Stimulated activated CD4-positive, alpha-beta T cell treated with anti-CD3 and anti-CD28 coated beads, Interleukin-4, amount 100 ng/mL, for 1 hour (primary cell): ENCODE measurements at places on chromosomes 7 and 10.

GRCh38 chr7:29763266-29763665 lies 43.0 kb upstream of the WIPF3 start:
- no peak for DNase-seq

GRCh38 chr10:112229096-112229495 lies 45.5 kb upstream of the GPAM start:
- no peak for DNase-seq

GRCh38 chr7:82507976-82508677 lies 64.5 kb upstream of the CACNA2D1 start:
- DNase-seq = no peak

GRCh38 chr10:131891196-131891928 lies 9.4 kb upstream of the PPP2R2D start:
- DNase-seq = no peak

DNA sequence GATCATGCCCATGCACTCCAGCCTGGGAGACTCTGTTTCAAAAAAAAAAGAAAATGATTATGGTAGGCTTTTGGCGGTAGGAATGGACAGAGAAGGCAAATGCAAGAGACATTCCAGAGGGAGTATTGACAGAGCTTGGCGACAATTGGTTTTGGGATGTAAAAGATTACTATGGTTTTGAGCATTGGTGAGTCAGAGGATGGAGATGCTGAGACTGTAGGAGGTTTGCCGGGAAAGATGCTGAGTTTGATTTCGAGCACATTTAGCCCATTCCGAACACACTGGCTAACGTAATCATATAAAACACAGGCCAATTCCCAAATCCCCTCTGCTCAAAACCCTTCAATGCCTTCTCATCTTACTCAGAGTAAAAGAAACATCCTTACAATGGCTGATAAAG lies 161.6 kb upstream of the MKLN1 start:
- DNase-seq = no peak

GRCh38 chr7:465710-466400 lies 53.8 kb downstream of the PDGFA start:
- no peak for DNase-seq

- DNase-seq = no peak
These were observed 22.1 kb upstream of the PDE1C start for GRCh38 chr7:32092346-32092745.

DNA sequence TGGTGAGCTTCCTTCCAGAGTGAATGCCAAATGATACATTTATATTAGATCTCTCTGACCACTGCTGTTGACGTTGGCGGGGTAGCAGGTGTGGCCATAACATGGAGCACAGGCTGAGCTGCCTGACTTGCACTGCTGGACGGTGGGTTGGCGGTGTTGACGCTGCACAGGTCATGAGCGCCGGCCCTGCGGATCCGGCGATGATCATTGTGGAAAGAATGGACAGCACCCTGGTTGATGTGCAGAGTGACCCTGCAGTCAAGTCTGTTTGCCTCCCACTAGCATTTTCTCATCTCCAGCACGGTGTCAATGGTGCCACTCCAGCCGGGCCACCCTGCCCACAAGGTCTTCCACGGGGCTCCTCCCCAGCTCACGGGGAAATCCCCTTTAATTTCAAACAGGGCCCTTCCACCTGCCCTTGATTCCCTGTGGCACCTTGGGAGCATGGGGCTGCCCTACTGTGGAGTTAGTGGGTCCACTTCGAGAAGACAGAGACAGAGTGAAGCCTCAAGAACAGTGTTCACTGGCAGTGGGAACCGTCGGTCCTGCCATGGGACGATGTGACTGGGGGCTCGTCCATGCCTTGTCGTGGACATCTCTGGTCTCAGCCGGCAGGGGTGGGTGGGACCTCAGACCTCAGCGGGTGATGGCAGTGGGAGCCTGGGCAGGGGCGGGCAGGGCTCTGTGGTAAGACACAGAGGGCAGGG lies 613.5 kb downstream of the PTPRN2 start:
- no peak for DNase-seq

GRCh38 chr7:109121599-109122300 lies 552.1 kb downstream of the DNAJB9 start:
- no peak for DNase-seq

DNA sequence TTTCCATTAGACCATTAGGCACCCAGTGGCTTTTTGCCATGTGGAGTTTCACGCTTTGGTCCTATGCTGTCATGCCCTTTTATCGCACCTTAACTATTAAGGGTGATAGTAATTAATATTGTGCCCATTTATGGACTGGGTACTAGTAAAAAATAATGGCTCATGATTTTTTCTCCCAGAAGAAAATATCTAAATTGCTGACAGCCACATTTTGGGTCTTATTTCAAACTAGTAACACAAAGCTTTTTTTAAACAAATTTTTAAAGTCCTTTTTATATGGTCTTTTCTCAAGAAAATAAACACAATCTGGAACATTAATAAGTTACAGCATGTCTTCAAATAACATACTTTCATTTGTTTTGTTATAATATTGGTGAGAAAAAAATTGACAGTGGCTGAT lies 179.7 kb downstream of the ANKRD7 start:
- no peak for DNase-seq

GRCh38 chr10:87585565-87586514 lies 73.8 kb upstream of the PAPSS2 start:
- DNase-seq = no peak

DNA sequence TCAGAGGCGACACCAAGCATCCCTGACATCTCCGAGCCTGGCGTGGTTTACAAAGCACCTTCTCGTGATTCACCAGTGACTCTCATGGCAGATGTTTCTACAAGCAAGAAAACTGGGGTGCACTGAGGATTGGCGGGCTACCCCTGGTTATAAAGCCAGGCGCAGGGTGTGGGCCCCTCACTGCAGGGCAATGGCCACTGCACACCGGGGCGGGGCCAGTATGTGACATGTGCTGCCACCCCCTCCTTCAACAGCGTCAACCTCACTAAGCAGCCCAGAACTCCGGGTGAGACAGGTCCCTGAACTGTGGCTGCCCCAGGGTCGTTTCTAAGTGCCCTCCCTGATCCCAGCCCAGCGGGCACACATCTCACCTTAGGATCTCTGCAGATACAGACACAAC lies 63.8 kb downstream of the CHST15 start:
- DNase-seq = no peak

- DNase-seq = no peak
These were observed 28.2 kb upstream of the ECHDC3 start for GRCh38 chr10:11713963-11714362.

GRCh38 chr7:25481891-25482290 lies 253.6 kb upstream of the NPVF start:
- no peak for DNase-seq

DNA sequence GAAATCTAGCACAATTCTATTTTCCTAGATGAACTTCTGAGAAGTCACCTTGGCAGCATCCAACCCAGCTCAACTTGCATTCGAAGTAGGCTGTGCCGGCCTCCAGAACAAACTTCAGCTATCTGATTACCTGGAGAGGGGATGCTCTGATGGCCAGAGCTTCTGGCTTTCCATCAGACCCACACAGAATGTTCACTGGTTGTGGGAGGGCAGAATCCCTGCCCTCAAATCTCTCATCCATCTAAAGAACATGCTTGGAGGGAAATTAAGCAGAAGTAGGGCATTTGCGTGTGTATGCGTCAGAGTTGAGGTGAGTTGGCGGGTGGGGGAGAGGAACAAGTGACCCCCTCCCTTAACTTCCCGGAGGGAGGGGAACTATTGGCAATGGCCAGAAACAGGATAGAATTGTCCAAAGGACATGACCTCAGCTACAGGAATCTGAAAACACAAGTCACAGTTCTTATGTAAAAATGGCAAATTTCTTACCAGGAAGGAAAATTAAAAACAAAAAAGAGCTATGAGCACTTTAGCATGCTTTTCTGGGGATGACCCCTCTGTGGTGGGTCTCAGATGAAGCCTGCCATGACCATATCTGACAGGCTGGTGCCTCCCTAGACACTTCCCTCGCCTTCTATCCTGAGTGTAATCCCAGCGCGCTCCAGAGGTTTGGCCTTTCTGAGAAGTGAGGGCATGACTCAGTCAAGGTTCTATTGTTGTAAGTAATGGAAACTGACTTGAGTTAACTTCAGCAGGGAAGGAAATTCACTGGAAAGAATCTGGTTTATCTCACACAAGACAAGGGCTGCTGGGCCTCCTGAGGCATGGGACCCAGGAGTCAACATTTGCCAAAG lies 278.8 kb downstream of the RPS24 start:
- no peak for DNase-seq

- no peak for DNase-seq
These were observed 123.6 kb downstream of the EMX2 start for GRCh38 chr10:117666166-117666565.

DNA sequence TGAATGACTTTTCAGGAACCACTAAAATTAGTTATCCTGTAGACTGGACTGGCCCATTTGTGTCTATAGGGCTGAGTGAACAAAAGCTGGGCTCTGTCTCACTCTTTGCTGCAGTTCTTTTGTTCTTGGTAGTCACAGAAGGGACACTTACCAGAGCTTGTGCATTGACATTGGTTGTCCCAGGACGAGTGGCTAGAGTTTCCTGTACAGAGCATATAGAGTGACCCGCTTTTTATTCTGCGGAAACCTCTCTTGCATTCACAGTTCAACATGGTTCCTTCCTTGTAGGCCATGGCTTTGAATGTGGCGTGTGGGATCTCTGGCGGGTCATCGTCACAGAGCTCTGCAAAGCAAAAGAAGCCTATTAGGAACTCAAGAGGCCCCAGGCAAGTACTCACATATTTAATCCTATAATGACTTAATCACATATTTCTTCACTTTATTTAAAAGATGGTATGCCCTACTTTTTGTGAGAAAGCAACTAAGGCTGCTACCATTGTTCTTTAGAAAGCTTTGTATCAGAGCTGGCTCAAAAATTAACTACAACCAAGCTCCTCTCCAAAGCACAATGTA lies 36.4 kb downstream of the IL2RA start:
- no peak for DNase-seq
